ENCODE measurements at places on chromosomes 2 and 18. TPM values are rescaled to one million over a fixed set of nuclear protein-coding genes. Genes with fewer than 3 reads are reported as not detected.
A peak's percentile ranks its signal among the peaks of the same experiment; 100 is the strongest.

The COQ10B gene
- total RNA-seq = 29.5 TPM

The NGEF gene
- total RNA-seq = 4.1 TPM

The PJVK gene
- 10.9 TPM for total RNA-seq

DNA sequence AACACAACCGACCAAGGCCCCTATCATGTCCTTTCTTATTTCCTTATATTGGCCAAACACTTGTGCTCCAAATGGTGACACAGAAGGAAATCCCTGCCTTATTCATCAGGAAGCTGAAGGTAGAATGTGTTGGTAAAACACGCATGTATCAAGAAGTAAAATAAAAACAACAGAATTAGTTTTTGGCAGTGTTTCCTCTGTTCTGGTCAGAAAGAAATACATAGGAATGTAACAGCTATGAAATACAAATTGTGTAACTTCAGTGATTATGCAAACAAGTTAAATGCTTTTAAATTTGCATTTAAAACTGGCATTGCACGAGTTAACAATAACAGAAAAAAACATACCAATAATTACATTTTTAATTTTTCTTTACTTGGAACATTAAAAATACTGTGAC, 19.3 kb downstream of the ST6GAL2 start:
- no peak for DNase-seq

- DNase-seq = no peak
Measured at GRCh38 chr18:41872206-41872605, 82.8 kb upstream of the PIK3C3 start.

- DNase-seq = no peak
Measured at GRCh38 chr18:78169174-78169864, 810.3 kb upstream of the SALL3 start.

DNA sequence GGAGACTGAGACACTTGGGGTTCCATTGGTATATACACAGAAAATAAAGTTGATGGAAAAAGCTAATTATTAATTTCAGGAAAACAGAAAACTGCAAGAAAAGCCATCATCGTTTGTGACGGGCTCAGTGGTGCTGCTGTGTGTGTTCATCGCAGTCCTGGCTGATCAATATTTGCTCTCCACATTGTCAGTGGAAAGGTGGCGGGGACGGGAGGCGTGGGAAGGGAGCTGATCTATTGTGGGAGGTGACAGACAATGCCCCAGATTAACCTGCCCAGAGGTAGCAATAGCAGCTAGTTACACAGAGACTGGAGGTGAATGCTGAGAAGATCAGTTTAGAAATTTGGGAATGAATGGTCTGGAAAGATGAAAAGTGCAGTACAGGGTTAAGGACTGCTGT, 50.0 kb upstream of the CTDP1 start:
- no peak for DNase-seq

DNA sequence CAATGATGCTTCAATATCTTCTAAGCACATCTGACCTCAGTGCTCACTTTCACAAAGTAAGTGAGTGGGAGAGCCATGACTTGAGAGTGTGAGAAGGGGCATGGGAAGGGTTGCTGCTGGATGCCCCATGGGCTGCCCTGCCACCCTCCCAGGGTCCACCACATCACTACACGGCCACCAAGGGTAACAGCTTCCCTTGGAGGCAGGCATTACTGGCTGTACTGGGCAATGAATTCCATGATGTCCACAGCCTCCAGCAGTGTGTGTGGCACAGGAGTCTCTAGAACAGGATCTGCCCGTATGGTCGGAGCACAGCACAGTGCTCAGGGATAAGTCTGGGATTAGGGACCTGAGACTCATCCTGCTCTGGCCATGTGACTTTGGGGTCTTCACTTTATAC, 481.0 kb upstream of the MYT1L start:
- no peak for DNase-seq

DNA sequence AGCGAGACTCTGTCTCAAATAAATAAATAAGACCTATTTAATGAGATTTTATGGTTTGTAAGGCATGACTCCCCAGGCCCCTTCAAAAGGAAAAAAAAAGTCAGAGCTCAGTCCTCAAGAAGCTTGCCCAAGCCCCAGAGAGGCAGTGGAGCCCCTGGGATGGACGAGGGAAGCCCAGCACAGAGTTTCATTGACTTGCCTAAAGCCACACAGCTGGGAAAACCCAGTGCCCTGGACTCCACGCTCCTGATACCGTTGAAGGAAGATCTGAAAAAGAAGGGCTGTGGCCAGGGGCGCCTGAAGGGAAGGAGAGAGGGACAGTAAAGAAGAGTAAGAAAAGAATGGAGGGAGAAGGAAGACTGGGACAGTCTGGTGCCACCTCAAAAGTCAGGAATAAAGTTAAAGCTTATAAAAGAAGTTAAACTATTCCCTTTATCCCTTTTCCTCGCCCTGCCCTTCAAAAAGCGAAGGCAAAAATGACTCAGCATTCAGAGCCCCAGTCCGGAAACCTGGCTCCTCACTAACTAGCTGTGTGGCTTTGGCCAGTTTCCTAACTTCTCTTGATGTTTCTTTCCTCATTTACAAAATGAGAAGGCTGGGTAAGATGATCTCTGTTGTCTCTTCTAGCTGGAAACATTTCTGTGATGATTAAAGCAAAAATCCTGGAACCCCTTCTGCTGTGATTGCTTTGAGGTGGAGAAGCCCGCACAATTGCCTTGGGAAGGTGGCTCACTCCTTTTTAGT, 46.7 kb downstream of the LYPD1 start:
- DNase-seq = no peak

- DNase-seq = no peak
Measured at GRCh38 chr2:205636549-205637319, 45.6 kb upstream of the NRP2 start.

DNA sequence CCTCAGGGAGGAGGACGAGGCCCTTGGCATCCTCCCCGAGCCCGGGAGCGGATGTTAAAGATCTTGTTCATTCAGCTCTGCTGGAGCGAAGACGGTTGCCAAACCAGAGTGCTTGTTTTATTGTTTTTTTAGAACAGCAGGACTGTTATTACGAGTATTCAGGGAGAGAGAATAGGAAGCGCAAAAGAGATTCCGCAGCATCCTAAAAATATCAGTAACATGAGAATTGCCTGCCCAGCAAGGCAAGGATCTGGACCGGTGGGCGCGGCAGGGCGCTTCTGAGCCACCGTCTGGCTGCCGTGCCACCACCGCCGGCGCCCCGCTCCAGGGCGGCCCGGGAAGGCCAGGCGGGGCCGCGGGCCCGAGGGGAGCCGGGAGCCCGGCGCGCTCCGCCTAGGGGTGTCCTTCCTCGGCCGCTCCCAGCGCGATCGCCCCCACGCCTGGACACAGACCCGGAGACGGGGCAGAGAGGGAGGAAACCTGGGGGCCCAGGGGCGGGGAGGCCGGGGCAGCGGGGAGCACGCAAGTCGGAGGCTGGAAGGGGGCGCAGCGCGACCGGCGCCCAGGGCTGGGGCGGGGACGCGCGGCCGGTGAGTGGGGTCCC, 843 bp downstream of the CYS1 start:
- no peak for DNase-seq

DNA sequence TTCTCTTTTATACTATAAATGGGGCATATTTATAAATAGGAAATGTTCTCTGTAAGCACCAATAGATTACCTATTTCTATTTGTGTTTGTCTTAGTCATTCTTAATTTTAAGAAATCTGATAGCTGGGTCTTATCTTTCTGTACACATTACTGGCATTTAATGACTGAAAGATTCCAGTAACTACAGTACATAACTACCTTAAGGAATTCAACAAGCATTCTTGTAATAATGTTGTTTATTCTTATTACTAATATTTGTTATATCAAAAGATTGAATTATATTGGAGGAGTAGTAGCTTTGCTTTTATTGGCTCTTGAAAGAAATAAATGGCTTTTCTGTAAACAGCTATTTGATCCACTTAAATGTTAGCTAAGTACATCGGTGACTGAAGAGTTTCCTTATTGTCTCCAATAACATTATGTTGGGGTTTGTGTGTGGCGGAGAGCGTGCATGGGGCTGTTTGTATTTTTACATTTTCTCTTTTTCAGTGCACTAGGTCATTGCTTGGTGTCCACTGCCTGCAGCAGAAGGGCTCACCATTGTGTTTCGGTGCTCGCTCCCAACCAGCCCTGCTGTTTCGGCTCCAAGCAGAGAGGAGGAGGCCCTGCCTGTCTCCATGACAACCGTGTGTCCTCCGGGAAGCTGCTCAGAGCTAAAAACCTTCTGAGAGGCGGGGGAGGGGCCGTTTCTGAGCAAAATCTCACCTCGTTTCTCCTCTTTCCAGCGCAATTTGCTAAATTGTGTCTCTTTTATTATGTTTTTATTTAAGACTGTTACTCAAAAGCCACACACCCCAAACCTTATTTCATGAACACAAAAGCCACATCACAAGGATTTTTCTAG, 112.5 kb upstream of the SLC38A11 start:
- DNase-seq = peak; percentile 52

DNA sequence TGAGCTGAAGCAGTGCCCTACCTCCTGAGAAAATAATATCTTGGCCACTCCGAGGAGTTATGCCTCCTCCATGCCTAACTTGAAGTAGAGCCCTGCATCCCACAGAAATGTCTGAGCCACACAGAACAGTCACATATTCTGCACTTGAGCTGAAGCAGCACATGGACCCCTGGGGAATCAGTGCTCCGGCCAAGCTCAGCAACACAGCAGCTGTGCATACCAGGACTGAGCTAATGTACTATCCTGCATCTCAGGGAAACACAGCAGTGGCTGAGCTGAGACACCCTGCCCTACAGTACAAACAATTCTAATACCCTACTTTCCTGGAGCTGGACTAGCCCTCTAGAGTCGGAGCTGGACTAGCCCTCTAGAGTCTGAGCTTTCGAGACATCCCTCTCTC, 166.9 kb downstream of the ZNF516 start:
- DNase-seq = no peak

DNA sequence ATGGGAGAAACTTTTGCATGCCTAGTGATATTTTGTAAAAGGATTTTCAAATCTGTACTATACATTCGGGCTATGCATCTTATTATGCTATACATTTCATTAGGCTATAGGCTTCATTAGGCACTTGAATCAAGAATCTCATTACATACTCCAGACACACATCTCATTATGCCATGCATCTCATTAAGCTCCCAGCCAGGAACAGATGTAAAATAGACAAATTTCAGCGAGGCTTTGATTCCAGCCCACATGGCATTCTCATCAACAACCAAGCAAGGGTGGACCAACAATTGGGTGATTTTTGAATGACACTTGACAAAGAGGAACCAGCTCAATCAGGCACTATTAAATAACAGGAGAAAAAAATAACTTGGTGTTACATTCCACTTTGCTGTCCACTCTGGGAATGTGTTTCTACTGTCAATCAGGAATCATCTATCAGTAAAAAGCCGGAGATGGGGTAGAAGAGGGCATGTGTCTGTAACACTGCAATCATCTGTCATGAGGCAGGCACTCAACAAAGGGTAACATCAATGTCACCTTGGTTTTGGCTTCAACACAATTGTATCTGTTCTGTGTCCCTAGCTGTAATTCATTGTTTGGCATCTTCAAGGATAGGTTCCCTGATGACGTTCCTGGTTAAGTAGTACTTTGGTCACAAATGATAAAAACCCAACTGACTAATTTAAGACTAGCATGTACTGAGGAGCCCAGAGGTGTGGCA, 498.6 kb downstream of the EPHA4 start:
- DNase-seq = no peak

DNA sequence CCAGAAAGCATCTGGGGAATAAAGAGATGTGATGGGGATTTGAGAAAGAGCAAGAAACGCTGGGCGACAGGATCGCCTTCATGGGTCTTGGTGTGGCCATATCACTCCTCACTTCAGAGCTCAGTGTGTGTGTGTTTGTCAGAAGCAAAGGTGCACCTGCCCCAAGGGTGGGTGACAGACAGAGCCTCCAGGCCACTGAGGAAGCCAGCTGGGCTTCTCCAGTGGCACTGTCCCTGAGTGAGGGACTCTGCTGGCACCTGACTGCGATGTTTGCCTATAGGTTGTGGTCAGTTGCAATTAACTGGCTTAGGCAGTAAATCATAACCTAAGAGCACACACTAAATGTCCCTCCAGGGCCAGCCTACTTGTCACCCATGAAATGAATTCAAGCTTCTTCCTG, 23.5 kb upstream of the GNAL start:
- DNase-seq = no peak
